Activated T-helper 1 cell treated with anti-CD3 and anti-CD28 coated beads, Interleukin-12 subunit alpha, Interleukin-12 subunit beta, Interleukin-2, Interleukin-4 antibody, amounts not matched to agents 30 ng/mL and 10 ng/mL and 1 ng/mL, durations not matched to agents 14 hours and 24 hours and 36 hours (primary cell): ENCODE measurements at places on chromosomes 4 and X. TPM values are rescaled to one million over a fixed set of nuclear protein-coding genes. Genes with fewer than 3 reads are reported as not detected.

DNA sequence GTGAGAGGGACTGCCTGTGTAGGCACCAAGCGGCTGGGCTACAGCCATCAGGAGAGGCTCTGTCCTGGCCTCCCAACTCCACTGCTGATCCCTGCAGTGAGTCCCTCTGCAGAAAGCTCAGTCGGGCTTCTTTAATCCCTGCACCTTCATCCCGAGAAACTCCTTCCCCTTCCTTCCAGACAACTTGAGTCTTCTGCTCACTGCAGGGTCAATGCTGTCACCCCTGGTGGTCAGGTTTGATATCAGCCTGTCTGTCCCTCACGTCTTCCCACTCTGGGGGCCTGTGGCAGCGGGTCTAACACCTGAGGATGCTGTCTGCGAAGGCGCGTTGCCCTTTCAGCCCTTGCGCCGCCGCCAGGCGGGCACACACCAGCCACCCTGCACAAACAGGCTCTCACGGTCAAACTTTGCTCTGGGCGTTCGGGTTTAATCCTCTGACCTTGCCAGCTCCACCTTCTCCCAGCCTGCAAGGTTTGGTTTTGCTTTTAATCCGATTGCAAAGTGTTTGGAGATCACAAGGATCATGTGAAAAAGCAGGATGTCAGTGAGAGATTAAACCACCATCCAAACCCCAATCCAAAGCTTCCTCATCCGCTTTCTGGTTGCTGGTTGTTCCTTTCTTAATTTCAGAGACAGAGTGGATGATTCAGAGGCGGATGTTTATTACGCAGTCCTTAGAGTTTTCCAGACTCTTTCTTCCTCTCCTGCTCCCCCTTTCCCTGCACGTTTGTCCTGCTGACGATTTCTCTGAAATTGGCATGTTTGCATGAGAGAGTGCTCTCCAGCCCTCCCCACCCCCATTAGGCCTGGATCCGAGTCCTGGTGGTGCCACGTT is 74.8 kb upstream of the SLC34A2 start:
- no peaks in the 10 kb centered on the region for H3K27me3 ChIP-seq
- no peak for DNase-seq
- no peak overlapping the region for H3K27ac ChIP-seq
- H3K4me1 ChIP-seq, result no peaks in the 10 kb centered on the region
- no peak overlapping the region for H3K4me3 ChIP-seq
- H3K36me3 ChIP-seq, result no peaks in the 10 kb centered on the region

DNA sequence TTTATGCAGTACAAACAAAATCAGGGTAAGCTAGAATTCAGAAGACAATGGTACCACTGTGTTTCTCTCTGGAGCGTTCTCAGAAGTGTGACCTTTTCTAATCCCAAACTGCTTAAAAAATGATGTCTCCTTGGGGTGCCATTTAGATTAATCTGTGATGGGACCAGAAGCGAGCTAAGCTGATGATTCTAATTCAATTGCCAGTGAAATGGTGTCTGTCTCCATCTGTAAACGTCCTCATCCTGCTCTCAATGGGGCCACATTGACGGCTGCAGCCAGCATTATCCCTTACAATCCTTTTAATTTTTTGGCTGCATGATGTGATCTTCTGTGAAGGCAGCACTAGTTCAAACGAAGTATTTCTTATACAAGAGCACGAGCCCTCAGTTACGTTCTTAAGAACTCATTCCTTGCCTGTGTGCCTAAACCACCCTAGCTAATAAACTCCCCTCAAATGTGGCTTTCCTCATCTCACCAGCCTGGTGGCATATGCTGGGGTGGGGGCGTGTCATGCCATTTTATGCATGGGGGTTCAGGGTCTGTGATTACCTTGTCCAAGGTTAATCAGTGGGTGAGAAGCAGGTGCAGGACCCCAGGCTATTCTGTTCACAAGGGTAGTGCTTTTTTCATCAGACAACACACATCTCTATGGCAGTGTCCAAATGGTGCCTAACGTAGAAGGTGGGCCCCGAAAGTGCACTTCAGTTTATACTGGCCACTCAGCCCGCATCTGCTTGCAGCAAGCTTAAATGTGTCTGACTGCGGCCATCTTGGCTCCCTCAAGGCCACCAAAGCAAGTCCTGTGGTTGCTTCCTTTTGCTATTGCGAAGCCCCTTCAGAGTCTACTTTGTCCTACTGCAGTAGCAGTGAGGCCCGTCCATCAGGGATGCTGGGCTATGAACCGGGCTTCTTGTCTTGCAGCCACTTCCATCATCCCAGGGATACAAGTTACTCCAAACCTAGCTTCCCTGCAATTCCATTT is 45.7 kb upstream of the SLC2A9 start:
- H3K36me3 ChIP-seq, result peaks cover 44% of the 10 kb centered on the region
- no peaks in the 10 kb centered on the region for H3K4me1 ChIP-seq
- H3K27me3 ChIP-seq, result no peaks in the 10 kb centered on the region
- no peak overlapping the region for H3K27ac ChIP-seq
- no peak for DNase-seq

- H3K4me3 ChIP-seq, result no peak overlapping the region
- peaks cover 5% of the 10 kb centered on the region for H3K4me1 ChIP-seq
- H3K27ac ChIP-seq, result no peak overlapping the region
- DNase-seq, result no peak
- no peaks in the 10 kb centered on the region for H3K36me3 ChIP-seq
These were observed 41.5 kb upstream of the BMP2K start for GRCh38 chr4:78734441-78735162.

DNA sequence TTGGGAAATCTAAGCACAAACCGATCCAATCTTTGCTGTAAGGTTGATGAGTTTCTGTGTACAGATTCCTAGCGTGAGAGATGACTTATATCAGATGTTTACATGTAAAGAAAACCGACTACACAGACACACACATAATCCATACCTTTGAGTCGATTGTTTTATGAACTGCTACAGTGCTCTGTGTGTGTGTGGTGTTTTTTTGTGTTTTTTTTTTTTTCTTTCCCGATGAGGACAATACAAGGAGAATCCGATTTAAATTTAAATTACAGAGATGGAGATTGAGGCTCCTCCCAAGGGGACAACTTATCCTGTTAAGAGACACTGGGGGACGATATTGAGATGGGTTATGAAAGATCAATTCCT is 461 bp upstream of the SLC9A6 start:
- peak overlapping the region; percentile 86 for H3K27ac ChIP-seq
- H3K4me3 ChIP-seq, result peak overlapping the region; percentile 92
- H3K36me3 ChIP-seq, result no peaks in the 10 kb centered on the region
- no peak for DNase-seq
- no peaks in the 10 kb centered on the region for H3K27me3 ChIP-seq

DNA sequence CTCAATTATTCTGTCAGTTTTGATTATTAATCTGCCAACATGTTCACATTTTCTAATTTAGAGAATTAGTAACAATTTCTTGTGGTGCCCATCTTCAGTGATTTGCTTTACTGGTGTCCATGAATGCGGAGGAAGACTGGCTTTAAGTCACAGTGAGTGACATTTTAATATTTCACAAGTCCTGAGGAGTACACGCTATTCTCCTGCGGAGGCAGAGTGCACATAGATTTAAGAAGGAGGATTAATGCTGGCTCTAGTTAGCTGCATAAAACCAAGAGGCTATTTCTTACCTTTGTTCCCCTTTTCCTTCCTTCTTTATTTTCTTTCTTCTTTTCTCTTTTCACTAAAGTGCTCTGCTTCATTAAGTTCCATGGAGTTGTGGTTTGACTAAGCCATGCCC is 495.2 kb upstream of the IGFBP7 start:
- H3K27ac ChIP-seq, result no peak overlapping the region
- H3K36me3 ChIP-seq, result no peaks in the 10 kb centered on the region
- no peaks in the 10 kb centered on the region for H3K4me1 ChIP-seq
- no peak overlapping the region for H3K4me3 ChIP-seq

Gene C4orf33
- 7.2 and 7.8 TPM in 2 replicates for total RNA-seq

Gene KDR
- total RNA-seq, result not detected in 2 replicates
